ENCODE measurements at places on chromosomes 16 and 17.

- DNase-seq: no peak
These were observed at the start of gene ANKS4B for GRCh38 chr16:21233521-21234150. Gene ANKS4B (plus strand): TSS chr16:21233699. CDS start chr16:21233738, 39 bp downstream.

DNA sequence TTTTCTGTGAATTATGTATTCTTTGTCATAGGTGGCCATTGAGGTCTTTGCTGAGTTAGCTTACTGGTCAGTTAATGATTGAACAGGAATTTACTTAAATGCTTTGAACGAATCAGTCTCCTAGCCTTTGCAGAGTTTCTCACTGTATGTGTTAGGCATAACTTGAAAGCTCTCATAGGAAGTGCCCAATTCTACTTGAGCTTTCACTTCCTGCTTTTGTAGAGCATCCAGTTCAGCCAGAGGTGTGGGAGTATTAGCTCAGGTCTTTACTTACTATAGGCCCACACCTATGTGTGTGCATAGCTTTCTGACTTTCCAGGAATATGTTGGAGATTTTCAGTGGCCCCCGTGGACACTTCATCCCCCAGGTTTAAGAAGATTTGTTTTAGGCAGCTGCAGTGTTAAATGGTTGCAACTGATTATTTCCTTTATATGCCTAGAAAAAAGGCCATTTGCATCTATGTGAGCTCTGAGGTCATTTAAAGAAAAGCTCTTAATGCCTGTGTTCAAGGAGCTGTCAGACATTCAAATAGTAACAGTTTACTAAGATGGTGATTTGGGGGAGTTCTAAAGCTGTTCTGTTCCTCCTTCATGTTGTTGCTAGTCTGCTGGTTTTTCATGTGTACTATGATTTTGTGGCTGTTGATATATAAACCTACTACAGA lies 62.3 kb downstream of the PHKB start:
- DNase-seq: no peak

- DNase-seq: peak; percentile 18
These were observed 23.8 kb downstream of the TSC2 start for GRCh38 chr16:2071454-2072202.

GRCh38 chr17:50127697-50128361 lies 2.1 kb downstream of the SAMD14 start:
- no peak for DNase-seq

All from cerebellar cortex (tissue), 1 donor.